ENCODE measurements at places on chromosomes 1 and 21.

DNA sequence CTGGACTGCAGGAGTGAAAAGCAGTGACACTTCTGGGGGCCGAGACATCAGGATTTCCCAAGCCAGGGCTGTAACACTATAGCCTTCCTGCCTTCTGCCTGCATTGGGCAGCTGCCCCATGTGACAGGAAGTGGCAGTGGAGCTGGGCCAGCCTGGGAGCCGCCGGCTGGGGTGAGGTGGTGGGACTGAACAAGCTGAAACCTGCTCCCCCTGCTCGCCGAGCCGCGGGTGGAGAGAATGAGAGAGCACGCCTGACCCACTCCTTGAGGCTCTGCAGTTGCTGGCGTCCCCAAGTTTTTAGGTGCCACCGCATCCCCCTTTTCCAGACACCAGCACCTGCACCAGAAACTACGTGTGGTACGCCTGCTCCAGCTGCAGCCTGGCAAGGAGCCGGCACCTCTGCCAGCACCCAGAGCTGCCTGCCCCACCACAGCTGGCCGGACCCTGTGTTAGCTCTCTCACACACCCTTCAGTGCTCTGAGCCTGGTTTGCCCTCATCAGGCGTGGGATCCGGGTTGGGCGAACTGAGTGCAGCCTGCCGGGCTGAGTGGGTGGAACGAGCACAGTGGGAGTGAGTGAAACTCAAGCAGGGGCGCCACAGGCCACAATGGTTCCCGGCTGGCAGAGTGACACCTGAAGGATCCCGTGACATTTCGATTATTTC lies 119.4 kb downstream of the AKT3 start:
- no peak for DNase-seq

DNA sequence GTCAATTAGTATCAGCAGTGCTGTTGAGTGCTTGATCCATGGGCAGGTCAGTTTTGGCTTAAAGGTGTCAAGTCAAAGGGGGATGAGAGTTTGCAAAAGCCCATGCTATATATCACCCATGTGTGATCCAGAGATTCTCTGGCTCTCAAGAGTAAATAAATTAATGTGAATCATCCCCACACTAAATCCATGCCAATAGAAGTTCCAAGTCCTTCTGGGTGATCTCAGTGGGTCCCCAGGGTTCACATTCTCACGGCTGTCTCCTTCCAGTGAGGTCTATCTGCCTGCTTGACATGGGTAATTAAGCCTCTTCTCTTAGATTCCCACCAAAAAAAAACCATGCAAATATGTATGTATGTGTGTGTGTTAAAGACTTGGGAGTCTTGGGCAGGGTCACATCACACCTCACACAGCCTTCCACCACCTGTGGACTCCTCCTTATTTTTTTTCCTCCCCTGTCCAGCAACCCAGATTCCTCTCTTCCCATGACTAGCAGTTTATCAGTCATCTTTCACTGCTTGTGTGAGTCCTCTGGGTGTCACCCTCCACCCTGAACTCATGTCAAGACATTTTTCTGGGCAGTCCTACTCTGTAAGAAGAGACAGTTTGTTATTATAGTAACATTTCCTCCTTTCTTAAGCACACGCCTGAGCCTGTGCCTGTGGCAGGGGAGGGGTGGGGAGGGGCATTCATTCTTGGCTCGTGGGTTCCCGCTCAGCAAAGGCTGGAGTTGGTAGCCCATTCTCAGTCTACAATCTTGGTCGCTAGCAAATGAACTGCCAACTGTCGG lies 14.3 kb upstream of the S100A11 start:
- no peak for DNase-seq

- DNase-seq, result no peak
Measured at GRCh38 chr1:174989536-174990220, 10.1 kb upstream of the CACYBP start.

- DNase-seq, result no peak
Measured at GRCh38 chr1:234858722-234859121, 248.7 kb upstream of the IRF2BP2 start.

GRCh38 chr1:71037829-71038620 lies 9.6 kb downstream of the PTGER3 start:
- no peak for DNase-seq

DNA sequence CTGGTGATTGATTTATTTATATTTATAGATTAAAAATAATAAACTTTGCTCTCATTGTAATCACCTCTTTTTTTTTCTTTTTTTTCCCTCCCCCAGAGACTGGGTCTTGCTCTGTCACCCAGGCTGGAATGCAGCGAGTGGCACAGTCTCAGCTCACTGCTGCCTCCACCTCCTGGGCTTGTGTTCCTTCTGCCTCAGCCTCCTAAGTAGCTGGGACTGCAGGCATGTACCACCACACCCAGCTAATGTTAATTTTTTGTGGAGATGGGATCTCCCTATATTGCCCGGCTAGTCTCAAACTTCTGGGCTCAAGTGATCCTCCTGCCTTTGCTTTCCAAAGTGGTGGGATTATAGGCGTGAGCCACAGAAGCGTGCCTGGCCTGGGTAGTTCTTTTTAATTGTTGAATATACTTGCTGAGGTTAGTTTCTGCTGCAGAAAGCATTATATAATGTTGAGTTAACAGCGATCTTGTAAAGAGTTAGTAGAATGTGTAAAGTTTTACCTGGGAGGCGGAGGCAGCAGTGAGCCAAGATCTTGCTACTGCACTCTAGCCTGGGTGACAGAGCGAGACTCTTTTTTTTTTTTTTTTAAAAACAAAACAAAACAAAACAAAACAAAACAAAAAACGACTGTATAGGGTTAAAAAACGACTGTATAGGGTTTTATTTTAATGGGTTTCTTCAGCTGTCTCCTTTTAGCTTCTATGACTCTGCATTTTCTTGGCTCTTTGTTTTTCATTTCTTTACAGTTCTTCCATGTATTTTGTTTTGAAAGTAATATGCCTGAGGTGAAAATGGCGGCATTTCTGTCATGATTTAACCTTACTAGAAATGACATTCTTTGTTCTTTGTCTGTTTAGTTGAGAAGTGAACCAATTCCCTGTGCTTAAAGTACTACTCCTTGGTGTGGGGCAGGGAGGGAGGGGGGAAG lies 82.7 kb downstream of the CAMTA1 start:
- no peak for DNase-seq

- DNase-seq, result no peak
Measured at GRCh38 chr1:152442301-152442700, 28.2 kb upstream of the CRNN start.

DNA sequence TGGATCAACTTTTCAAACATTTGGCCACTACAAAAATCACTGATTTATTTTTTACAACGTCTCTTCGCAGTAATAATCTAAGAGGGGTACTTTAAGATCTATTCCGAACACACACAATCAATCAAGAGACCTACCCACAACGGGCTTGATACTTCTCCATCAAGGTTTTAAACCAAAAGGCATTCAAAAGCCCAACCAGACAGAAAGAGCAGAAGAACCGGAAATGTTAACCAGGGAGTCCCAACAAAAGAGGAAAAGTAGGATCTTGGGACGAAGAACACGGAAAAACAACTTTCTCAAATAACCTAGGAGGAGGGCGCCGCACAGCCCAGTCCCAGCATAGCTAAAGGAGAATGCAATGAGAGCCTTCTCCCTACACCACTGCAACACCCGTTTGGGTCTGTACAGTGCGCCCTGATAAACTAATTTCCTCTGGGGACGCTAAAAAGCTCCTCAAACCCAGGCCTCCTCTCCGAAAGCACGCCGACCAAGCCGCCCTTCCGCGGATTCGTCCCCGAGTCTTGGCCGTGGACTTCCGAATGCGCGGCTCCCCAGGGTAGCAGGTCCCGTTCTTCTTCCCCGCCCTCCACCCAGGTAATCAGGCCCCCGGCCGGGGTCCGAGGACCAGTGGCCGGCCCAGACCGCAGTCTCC lies 623 bp downstream of the RPL22 start:
- DNase-seq, result no peak

DNA sequence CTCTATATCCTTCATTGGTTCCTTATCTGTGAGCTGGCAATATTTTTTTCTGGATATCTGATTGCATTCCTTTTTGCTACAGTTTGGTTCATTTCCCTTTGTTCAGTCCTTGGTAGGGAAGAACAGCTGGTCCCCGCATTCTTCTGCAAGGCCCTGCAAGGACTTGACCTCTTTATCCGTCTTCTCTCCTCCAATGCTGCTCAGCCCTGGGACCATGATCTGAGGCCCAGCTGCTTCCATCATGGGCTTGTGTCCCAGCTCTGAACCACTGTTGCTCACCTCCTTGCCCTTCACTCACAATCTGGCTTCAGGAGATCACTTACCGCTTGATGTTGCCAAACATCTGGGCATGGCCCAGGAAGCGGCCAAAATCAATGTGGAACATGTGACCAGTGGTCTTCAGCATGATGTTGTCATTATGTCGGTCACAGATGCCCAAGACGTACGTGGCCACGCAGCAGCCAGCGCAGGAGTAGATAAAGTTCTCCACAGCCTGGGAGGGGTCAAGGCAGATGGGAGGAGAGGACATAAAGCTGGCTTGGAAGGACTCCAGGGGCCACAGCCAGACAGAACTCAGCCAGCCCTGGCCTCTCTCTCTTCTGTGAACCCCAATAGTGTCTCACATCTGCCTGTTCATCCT lies 22.6 kb upstream of the PPP1R15B start:
- no peak for DNase-seq

- DNase-seq, result no peak
Measured at GRCh38 chr1:2617971-2618470, 14.8 kb downstream of the MMEL1 start.

DNA sequence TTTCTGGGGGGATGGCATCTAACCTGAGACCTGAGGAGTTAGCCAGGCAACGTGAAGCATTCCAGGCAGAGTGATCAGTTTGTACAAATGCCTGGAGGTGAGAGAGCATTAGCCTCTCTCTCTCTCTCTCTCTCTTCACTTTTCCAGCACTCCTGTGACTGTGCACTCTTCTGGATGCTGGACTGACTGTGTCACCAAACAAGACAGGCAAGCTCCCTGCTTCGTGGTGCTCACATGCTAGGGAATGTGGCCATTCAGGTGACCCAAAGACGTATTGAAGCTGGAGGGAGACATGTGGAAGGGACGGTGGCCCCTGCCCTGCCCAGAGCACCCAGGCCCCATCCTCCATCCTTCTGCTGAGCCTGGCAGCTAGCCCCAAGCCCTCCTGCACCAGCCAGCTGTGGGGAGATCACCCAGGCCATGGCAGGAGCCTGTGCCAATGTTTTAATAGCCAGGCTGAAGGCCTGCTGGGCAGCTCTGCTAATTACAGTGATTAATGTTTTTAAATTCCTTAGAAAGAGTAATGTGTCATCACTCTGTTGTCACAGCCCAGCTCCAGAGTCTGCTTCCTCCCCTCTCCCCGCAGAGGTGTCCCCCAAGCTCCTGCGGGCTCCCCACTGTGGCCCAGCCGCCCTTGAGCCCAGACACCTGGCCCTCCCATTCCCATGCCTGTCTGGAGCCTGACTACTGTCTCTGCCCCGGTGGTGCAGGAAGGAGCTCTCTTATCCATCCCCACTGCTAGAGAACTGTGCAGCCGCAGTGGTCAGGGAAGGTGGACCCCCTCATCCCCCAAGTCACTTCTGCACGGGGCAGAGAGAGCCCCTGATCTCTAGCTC lies 48.9 kb downstream of the UBIAD1 start:
- no peak for DNase-seq

GRCh38 chr1:219138747-219139146 lies 34.9 kb upstream of the LYPLAL1 start:
- DNase-seq, result no peak

DNA sequence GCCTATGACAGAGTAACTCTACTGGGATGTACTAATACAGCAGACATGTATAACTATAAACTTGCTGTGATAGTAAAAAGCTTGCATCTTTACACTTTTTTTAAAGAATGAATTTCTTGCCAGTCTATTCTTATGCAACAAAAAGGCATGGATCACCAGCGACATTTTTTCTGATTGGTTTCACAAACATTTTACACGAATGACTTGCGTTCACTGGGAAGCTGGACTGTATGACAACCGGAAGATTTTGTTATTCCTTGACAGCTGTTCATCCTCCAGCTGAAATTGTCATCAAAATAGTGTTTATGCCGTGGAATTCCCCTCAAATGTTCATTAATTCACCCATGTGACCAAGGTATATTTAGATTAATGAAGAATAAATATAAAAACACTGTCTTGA lies 131.0 kb downstream of the XPR1 start:
- DNase-seq, result no peak

DNA sequence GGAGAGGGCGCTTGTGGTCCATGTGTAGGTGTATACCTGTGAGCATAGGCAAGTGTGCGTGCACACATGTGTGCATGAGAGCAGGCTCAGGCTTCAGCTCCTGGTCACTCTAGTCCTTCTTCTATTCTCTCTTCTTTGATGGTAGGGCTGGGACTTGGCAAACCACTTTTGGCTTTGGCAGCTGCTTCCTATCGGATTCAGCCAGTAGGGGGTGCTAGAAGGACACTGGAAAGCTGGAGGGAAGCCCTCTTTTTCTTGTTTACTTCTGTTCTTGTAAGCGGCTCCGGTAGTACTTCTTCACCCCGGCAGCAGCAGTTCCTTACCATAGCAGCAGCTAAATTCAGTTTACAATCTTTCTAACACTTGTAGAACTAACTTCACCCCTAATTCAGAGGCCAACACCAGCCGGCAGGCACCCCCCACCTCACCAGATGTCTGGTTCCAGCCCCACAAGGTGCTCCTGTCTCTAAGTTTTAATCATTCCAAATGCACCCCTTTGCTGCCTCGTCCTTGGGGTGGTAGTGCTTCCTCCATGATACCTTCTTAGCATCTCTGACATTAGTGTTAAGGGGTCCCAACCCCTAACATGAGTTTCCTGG lies 25.1 kb downstream of the NENF start:
- DNase-seq, result no peak

GRCh38 chr21:31364253-31364945 lies 20.3 kb upstream of the TIAM1 start:
- DNase-seq, result no peak

DNA sequence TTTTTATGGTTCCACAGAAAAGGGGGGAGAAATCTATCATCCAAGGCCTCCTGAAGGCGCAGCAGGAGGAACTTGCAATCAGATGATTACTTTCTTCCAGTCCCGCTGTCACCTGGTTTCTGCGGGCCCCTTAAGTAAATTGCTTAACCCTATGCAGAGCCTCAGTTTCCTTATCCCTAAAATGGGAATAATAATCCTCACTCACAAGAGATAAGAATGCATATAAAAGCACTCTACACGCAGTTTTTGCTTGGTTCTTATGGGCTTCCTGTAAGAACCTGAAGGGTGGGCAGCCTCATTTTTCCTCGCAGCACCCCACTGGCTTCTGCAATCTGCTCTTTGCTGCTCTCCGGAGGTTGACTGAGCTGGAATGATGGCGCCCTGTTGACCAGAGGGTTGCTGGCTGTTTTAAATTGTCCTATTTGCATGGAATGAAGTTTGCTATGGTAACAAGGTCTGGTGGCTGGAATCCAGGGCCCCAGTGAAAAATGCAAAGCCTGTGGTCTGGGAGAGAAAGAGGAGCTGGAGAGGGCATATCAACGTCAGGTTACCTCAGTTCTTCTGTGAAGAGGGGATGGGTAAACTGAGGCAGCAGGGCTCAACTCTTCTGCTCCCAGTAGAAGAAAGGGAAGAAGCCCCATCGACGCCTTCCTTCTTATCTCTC lies 1.0 kb upstream of the KAZN start:
- no peak for DNase-seq

- no peak for DNase-seq
Measured at GRCh38 chr1:180923887-180924286, 11.2 kb downstream of the KIAA1614 start.
